ENCODE measurements at places on chromosomes 16 and 17.

- peak; percentile 73 for DNase-seq
These were observed 53.2 kb upstream of the ZNF750 start for GRCh38 chr17:82892899-82893565.

- DNase-seq = no peak
These were observed 6.5 kb downstream of the NEURL4 start for GRCh38 chr17:7322520-7323194.

- DNase-seq = no peak
These were observed 48.1 kb downstream of the RPH3AL start for GRCh38 chr17:304461-304860.

DNA sequence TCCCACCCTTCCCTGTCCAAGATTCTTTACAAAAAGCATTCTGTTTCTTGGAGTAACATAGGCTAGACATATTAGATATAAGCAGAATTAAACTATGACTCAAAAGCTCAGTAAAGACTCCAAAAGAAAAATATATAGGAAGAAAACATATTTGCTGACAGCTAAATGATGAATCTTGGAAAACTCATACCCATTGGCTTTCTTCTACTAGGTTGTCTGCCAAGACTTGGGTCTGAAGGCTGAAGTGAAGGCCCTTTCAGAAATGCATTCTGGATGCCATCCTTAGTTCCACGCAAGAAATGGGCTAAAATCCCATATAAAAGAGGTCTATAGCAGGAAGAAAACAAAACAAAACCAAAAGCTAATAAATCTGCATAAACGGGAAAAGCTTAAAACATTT, 15.1 kb downstream of the CEP20 start:
- no peak for DNase-seq

- DNase-seq = peak; percentile 76
These were observed 46.6 kb upstream of the NUDT7 start for GRCh38 chr16:77675464-77676324.

DNA sequence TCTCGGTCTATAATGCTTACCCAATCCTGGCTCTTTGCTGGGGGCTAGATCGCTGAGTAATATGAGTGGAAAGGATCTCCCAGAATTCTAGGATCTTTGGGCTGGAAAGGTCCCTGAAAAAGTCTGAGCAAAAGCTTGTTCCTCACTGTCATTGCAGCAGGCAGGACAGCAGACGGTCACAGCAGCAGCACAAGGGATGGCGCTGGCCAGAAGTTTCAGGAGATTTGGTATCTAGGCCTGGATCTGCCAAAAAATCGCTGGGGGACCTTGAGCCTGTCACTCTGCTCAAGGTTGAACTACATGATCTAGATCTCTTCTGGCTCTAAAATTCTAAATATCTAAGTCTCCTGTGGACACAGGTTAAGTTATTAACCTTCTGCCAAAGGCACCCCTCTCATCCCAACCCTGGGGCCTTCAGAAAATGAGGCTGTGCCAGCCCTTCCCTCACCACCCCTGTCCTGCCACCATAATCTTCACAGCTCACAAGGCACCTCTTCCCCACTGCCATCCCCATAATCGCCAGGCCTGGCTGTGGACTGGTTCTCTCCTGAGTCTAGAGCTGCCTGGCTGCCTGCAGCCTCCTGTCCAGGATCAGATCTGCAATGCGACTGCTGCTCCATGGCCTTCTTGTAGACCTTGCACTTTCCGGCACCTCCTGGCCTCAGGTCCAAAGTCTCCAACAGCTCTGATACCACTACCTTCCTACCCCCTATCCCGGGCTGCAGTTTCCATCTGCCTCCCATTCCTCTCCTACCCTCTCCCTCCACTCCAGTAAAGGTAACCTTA, 10.2 kb downstream of the MYO18A start:
- no peak for DNase-seq

DNA sequence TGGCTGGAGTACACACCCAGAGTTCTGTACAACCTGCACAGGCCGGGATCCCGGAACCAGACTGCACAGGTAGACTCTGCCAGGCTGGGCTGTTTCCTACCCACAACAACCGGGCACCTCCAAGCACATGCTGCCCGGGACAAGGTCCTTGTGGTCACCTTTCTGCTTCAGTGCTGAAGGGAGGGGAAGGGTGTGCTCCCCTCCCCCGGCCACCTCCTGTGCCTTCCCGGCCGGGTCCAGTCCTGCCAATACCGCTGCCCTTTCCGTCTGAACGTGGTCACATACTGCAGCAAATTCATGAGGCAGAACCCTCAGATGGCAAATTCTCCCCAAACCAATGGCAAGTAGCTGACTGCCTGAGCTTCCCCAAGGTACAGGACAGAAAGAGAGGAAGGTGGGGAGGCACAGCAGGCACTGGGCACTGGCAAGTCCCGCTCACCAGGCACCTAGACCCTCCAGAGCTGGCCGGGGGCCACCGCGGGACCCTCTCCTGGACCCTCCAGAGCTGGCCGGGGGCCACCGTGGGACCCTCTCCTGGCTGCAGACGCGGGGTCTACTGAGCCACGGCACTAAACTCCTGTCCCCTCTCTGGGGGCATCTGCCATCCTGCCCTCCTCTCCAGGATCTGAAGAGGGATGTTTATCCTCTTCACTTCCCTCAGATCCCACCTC, 22.8 kb downstream of the SLC43A2 start:
- DNase-seq = peak; percentile 33

DNA sequence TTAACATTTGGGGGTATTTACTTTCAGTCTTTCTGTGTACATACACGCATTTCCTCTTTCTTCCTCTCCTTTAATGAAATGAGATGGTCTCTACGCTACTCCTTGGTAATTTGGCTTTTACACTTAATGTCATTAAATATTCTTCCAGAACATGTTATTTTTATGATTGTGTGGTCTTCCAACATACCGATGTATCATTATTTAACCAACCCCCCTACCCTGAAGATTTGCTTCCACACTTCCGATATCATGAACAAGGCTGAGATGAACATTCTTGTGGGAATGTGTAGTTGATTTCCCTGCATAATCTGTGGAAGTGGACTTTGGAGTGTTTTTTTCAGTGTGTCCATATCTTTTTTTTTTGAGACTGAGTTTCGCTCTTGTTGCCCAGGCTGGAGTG, 2.3 kb upstream of the PGS1 start:
- no peak for DNase-seq

- no peak for DNase-seq
These were observed 7.9 kb upstream of the KCNJ16 start for GRCh38 chr17:70067134-70067533.

DNA sequence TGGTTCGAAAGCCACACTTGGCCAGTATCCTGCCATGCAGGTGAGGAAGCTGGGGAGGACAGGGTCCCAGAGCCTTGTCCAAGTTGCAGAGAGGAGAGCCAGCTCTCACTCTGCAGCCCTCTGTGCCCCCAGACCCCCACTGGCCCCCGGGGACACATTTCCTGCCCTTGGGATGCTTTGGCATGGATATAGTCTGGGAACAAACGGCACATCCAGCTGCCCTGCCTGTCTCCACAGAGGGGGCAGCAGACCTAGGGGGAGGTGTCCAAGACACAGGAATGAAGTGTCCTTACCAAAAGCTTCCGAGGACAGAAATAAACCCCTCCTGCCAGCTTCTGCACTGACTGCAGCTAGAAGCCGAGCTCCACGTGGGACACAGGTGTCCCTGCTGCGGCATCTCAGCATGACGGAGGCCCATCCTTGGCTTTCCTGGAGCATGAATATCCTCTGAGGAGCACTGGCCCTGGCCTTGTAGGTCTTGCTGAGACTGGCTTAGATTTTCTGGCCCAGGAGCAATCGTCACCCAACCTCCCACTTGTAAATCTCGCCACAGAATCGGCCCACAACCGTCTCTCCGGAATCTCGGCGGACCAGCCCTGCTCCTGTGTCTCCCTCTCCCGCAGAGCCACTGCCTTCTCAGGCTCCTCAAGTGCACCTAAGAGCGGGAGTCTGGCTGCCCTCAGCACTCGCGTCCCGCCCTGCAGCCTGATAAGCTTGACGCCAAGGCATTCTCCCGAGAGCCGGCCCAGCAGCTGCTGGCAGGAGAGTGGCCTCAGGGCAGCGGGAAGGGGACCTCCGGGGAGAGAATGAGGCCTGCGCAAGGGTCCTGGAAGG, 1.1 kb upstream of the CAPN15 start:
- peak; percentile 68 for DNase-seq

DNA sequence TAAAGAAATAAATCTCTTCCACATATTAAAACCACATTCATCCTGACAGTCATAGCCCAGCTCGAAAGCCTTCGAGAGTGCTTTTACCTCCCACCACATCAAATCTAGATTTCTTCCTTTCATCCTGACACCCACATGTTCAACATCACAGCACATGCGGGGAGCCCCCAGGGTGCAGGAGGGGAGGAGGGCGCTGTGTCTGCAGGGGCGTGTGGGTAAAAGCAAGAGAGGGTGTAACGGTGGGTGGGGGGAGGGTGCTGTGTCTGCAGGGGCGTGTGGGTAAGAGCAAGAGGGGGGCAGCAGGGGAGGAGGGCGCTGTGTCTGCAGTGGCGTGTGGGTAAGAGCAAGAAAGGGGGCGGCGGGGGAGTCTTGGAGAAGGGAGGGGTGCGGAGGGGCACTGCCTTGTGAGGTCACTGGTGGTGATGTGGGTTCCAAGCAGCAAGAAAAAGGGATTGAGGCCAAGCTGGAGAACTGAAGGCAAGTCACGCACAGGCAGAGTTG, 34.7 kb downstream of the ADCY9 start:
- peak; percentile 40 for DNase-seq

DNA sequence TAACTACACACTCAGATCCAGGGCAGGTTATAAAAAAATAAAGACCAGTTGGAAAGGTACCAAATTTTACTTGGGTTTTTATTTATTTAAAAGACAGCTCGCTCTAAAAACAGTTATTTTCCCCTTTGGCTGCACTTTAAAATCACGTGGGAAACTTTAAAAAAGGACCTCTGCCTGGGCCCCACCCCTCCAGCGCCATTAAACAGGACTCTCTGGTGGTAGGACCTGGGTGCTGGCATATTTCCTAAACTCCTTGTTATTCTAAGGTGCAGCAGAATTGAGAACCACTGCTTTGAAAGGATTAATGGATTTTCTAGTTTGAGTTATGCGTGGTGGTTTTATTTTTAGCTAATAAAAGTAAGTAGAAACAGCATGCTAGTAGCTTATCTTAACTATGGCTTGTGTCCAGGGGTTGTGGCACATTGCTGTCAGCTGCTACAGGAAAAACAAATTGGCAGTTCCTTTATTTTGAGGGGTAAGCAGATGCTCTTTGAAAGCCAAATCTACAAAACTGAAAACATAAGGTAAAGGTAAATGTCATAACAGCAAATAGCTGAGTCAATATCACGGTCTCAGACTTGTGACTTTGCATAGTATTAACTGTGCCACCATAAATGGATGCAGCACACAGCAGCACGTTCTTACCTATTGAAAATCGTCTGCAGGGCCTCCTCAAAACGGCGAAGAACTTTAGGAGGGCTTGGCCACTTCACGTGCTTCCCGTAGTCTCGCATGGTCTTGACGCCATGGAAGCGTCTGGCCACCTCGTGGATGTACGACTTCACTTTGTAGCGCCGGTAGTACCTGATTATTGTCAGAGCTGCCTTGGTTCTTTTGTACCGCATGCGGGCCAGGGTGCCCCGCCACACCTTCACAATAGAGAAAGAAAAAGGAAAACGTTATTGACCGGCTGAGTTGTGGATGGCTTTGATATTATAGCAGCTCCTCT, 172.0 kb downstream of the CDK5R1 start:
- no peak for DNase-seq

DNA sequence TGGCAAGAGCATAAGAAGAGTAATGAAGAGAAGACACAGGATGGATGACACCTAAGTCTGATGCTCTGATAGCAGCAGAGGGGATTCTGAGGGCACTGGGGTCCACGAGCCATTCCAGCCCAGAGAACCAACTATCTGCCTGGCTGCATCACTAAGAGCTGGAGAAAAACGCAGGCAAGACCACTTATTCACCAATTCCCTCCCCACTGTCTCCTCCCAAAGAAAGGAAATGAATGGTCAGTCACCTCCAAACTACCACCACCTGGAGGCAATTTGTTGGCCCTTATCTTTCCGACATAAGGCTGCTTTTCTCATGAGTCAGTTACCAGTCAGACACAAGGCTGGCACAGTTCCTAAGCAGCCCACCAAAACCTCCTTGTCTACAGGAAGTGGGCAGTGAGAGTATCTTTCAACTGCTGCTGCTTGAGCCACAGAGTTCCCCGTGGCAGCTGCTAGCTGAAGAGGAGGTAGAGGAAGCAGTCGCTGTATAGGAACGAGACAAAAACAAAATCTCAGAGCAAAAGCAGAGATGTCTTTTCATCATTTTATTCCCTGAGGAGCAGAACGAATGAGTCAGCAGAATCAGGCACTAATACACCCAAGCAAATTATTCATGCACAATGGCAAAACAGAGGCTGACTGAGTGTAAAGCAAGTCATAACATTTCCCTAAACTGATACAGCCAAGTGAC, 111.1 kb downstream of the SMG6 start:
- peak; percentile 76 for DNase-seq

- DNase-seq = no peak
These were observed 19.3 kb downstream of the IGFBP4 start for GRCh38 chr17:40462343-40463121.

DNA sequence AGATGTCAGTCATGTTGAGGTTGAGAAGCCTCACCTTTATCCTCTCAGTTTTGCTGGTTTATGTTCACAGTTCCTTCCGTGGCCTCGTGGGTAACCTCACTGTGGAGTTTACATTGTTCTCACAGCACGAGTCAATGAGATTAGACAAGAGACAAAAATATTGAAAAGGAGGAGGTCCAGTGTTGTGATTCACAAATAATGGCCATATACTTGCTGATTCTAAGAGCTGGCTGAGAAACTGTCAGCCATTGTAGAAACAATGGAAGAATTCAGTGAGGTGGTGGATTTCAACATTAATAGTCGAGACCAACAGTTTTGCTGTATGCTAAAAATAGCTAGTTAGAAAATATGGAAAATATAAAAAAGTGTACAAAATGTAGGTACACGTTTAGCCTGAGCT, 176.4 kb upstream of the WSCD1 start:
- no peak for DNase-seq

DNA sequence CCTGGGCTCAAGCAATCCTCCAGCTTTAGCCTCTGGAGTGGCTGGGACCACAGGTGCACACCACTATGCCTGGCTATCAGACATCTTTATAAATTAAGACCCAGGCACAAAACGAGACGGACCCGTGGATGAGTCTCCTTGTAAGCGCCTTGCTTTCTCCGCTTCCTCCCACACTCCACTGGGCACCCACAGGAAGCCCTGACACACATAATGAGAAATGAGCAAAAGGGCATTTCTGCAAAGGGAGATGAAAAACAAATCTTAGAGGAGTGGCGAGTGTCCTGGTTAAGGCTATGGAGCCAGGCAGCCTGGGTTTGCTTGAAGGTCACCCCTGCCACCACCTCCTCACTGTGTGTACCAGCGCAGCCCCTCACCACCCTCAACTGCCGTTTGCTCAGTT, 56.3 kb downstream of the XYLT1 start:
- peak; percentile 60 for DNase-seq

- DNase-seq = no peak
These were observed 32.7 kb downstream of the TRIM37 start for GRCh38 chr17:59073972-59074371.

DNA sequence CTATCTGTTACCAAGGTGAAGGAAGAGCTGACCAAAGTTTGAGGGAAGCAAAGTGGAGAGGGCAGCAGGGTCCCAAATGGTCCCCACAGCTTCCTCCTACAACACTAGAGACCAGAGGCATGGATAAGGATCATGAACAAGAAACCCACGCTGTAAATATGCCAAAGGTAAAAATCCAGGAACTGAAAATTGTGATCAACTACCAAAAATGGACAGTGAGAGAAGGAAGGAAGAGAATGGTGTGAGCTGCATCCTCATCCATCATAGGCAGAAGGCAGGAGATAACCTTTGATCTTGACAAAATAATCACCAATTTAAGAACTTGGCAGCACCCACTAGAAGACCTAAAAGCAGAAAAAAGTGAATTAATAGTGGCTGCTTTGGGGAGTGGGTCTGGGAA, 66.2 kb downstream of the CYTH1 start:
- DNase-seq = no peak

GRCh38 chr16:8323153-8323552, 267.2 kb downstream of the TMEM114 start:
- DNase-seq = no peak

All from activated T-cell treated with anti-CD3 and anti-CD28 coated beads, Interleukin-2, amount 50 U/mL, for 48 hours (primary cell).